ENCODE measurements at places on chromosomes 6 and 20. TPM values are rescaled to one million over a fixed set of nuclear protein-coding genes. Genes with fewer than 3 reads are reported as not detected.
A peak's percentile ranks its signal among the peaks of the same experiment; 100 is the strongest.

DNA sequence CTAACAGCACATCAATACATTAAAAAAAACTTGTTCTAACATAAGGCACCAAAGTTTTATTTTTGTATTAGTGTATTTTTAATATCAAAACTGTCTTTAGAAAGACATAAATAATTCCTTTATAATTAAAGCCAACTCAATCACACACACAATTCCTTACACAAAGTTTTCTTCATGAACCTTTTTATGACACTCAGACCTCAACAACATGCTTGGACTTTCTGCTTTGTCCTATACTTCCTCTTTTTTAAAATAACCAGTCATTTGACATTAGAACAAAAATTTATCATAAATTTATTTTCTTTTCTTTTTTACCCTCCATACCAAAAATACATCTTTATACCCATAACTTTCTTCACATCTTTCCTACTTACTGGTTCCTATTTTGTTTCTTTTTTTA is 292.0 kb upstream of the ARID1B start:
- no peaks in the 10 kb centered on the region for H3K27me3 ChIP-seq
- no peaks in the 10 kb centered on the region for H3K4me1 ChIP-seq

GRCh38 chr20:19786311-19786710 is 28.3 kb downstream of the RIN2 start:
- DNase-seq: peak; percentile 45
- no peak overlapping the region for H3K27ac ChIP-seq

DNA sequence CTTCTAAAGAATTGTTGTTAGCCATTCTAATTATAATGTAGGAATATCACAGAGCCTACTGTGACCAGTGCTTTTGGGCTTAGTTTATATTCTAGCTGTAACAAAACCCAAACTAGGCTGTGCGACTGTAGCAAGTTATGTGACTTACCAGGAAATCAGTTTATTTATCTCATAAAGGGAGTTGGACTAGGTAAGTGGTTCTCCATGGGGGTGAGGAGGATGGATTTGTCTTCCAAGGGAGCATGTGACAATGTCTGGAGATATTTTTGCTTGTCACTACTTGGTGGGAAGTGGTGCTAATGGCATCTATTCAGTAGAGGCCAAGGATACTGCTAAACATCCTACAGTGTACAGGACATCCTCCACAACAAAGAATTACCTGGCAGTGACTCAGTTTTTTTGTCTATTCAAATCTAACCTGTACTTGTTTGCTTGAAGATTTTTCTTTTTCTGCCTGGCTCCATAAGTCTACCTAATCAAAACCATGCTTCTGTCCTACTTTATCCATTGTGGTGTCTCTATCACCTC is 32.5 kb downstream of the ZFAND3 start:
- H3K27me3 ChIP-seq: no peaks in the 10 kb centered on the region
- no peak overlapping the region for H3K4me3 ChIP-seq
- H3K36me3 ChIP-seq: no peaks in the 10 kb centered on the region
- H3K4me1 ChIP-seq: peaks cover 41% of the 10 kb centered on the region
- H3K27ac ChIP-seq: no peak overlapping the region

- peak; percentile 73 for DNase-seq
- no peak overlapping the region for H3K27ac ChIP-seq
- peaks cover 5% of the 10 kb centered on the region for H3K4me1 ChIP-seq
- H3K4me3 ChIP-seq: no peak overlapping the region
- H3K36me3 ChIP-seq: no peaks in the 10 kb centered on the region
Measured at GRCh38 chr6:151993364-151993763, 185.9 kb downstream of the ESR1 start.

- no peak overlapping the region for H3K4me3 ChIP-seq
- H3K4me1 ChIP-seq: no peaks in the 10 kb centered on the region
- H3K27ac ChIP-seq: no peak overlapping the region
- H3K36me3 ChIP-seq: no peaks in the 10 kb centered on the region
Measured at GRCh38 chr6:85418059-85418458, 31.8 kb upstream of the NT5E start.

GRCh38 chr6:19562468-19562867 is 274.7 kb upstream of the ID4 start:
- no peak overlapping the region for H3K4me3 ChIP-seq
- no peak for DNase-seq
- no peak overlapping the region for H3K27ac ChIP-seq
- H3K4me1 ChIP-seq: no peaks in the 10 kb centered on the region

GRCh38 chr6:158879180-158879579 is 60.0 kb upstream of the EZR start:
- no peak overlapping the region for H3K27ac ChIP-seq
- no peaks in the 10 kb centered on the region for H3K27me3 ChIP-seq
- no peaks in the 10 kb centered on the region for H3K4me1 ChIP-seq
- DNase-seq: no peak
- H3K4me3 ChIP-seq: no peak overlapping the region
- H3K36me3 ChIP-seq: no peaks in the 10 kb centered on the region

- no peaks in the 10 kb centered on the region for H3K27me3 ChIP-seq
- peak; percentile 76 for DNase-seq
- no peaks in the 10 kb centered on the region for H3K36me3 ChIP-seq
- peaks cover 30% of the 10 kb centered on the region for H3K4me1 ChIP-seq
- no peak overlapping the region for H3K27ac ChIP-seq
- H3K4me3 ChIP-seq: no peak overlapping the region
Measured at GRCh38 chr20:62235001-62235776, 3.1 kb upstream of the OSBPL2 start.

- H3K4me3 ChIP-seq: no peak overlapping the region
- H3K36me3 ChIP-seq: peaks cover 10% of the 10 kb centered on the region
- peaks cover 5% of the 10 kb centered on the region for H3K4me1 ChIP-seq
- no peak for DNase-seq
- H3K27ac ChIP-seq: no peak overlapping the region
- no peaks in the 10 kb centered on the region for H3K27me3 ChIP-seq
Measured at GRCh38 chr6:70507161-70507560, 59.6 kb upstream of the SDHAF4 start.

DNA sequence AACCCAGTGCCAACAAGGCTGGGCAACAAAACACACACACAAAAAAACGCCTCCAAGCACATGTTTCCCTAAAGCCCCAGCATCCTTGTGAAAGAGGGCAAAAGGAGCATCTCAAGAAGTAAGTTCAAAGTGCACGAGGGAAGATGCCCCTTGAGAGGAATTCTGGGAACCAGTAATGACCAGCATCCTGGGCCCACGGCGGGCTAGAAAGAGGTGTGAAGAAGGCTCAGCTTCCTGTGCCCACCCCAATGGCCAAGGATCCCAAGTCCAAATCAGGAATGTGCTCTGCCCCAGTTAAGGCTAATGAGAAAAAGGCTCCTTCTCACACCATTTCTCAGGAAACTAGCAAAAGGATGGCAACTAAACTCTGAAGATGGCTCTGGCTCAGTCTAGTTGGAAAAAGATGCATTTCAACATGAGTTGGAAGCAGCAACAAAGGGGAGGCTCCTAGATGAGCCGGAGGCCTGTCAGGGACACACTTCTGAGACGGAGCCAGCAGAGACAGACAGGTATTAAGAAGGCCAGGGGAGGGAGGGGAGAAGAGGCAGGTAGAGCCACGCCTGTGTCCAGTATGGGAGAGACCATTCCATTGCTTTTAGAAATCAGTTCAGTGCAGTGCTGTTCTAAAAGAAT is 3.2 kb downstream of the RIMS4 start:
- H3K4me3 ChIP-seq: no peak overlapping the region
- peaks cover 4% of the 10 kb centered on the region for H3K4me1 ChIP-seq
- no peaks in the 10 kb centered on the region for H3K27me3 ChIP-seq
- DNase-seq: no peak
- H3K27ac ChIP-seq: no peak overlapping the region
- no peaks in the 10 kb centered on the region for H3K36me3 ChIP-seq

Gene CST9
- not detected for total RNA-seq

Gene ARMH2
- total RNA-seq: not detected

Gene SLCO4A1
- total RNA-seq: 2.6 TPM

Gene IRAK1BP1
- 9.3 TPM for total RNA-seq

DNA sequence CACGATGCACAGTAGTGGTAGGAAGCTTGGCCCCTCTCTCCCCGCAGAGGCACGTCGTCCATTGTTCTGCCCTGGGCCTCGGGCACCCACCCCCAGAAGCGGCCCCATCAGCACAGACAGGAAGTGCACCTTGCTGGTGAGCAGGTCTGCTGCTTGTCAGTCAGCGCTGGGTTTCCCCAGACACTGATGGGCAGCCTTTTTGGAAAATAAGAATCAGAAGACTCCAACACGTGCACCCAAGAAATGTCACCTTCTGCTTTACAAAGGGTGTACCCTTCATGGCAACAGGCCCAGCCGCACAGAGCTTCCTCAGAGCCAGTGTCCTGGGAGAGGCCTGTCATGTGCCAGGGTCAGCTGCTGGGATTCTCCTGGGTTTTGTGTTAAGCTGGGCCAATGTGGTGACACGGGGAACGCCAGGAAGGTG is 34.7 kb upstream of the IRF4 start:
- DNase-seq: no peak
- no peaks in the 10 kb centered on the region for H3K4me1 ChIP-seq
- H3K4me3 ChIP-seq: no peak overlapping the region
- H3K27ac ChIP-seq: no peak overlapping the region
- H3K36me3 ChIP-seq: no peaks in the 10 kb centered on the region

Data from body of pancreas (tissue), 4 donors.